Glutamatergic neuron (in vitro differentiated cells): ENCODE measurements at places on chromosomes 16 and 17. TPM values are rescaled to one million over a fixed set of nuclear protein-coding genes. Genes with fewer than 3 reads are reported as not detected.
A peak's percentile ranks its signal among the peaks of the same experiment; 100 is the strongest.

DNA sequence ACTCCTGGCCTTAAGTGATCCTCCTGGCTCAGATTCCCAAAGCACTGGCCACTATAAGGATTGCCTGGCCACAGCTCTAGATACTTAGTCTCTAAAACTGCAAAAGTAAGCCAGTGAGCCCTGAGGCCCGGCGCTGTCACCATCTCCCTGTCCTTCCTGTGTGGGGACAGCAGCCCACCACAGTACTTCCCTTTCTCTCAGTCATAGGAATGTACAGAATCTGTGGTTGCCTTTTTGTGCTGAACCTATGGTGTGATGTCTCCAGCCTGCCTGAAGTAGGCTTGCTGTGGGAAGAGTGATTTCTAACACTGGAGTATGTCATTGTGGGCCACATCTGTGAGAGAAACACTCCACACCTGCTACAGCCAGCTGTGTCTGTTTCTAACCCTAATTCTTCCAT lies 24.7 kb downstream of the NTAN1 start:
- DNase-seq = no peak

- no peak for DNase-seq
Observed at GRCh38 chr17:19759568-19760549, 11.8 kb upstream of the ALDH3A1 start.

DNA sequence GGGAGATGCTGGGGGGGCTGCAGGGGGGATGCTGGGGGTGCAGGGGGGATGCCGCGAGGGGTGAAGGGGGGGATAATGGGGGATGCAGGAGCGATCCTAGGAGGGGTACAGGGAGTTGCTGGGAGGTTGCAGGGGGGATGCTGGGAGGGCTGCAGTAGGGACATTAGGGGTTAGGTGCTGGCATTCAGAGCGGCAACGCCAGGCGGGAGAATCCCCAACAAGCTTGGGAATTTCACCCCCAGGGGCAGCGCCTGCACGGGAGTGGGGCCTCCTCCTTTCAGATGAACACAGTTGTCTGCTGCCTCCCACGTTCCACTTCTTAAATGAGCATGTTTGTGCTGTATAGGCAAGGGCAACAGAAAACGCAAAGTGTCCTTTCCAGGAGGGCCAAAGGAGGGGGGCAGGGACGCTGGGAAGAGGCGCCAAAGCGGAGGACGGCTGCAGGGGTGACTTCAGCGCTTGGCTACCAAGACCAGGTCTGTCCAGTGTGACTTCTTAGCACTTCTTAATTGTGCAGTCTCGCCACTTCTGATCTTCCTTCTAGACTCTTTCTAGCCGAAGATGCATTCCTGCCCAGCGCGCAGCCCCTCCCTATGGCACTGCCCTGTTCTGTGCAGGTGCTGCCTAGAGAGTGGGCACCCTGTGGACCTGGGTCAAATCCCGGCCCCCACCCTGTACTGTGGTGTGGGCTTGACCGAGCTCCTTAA lies 2.0 kb upstream of the SLC6A4 start:
- no peak for DNase-seq

- peak; percentile 85 for DNase-seq
Observed at GRCh38 chr17:50200457-50201275, 765 bp downstream of the COL1A1 start.

GRCh38 chr16:2238838-2239675 lies 2.8 kb downstream of the DNASE1L2 start:
- DNase-seq = no peak

GRCh38 chr16:54901606-54902005 lies 29.1 kb upstream of the IRX5 start:
- DNase-seq = no peak

DNA sequence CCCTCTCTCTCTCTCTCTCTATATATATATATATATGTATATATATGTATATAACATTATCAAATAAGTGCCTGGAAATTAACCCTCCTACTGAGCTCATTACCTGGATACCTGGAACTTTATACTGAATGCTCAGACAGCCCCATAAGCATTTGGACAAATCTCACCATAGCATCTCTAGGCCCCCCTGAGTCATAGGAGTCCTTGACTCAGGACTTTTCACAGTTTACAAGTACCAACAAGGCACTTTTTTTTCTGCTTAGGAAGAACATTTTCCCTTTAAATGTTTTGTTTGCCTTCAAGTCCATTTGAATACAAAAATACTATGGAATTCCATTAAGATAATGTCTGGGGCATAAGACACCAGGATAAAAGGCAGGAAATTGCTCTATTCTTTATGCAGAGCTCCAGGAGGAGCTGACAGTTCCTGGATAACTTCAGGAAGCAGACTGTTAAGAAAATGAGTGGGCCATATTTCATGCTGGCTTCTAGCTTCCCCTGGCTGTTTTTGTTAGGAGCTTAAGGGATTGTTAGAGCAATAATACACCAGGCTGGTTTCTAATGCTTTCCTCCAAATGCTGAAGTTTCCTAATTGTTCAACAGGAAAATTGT lies 171.7 kb upstream of the ASIC2 start:
- DNase-seq = no peak

DNA sequence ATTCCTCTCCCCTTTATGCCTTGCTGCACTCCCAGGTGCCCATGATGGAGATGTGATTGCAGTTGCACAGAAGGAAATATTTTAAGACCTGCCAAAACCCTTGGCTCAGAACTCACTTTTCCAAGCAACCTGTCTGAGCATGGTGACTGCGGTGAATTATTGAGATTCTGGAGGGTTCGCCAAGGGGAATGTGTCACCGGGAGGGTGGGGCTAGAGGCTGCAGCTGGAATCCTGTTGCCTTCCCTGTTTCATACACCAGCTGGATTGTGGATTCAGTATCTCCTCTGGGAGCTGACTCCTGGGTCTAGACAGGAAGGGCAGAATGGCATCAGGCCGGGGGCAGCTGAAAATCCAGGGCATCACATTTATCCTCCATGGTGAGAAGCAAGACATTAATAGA lies 527.2 kb downstream of the TMEM114 start:
- DNase-seq = no peak

DNA sequence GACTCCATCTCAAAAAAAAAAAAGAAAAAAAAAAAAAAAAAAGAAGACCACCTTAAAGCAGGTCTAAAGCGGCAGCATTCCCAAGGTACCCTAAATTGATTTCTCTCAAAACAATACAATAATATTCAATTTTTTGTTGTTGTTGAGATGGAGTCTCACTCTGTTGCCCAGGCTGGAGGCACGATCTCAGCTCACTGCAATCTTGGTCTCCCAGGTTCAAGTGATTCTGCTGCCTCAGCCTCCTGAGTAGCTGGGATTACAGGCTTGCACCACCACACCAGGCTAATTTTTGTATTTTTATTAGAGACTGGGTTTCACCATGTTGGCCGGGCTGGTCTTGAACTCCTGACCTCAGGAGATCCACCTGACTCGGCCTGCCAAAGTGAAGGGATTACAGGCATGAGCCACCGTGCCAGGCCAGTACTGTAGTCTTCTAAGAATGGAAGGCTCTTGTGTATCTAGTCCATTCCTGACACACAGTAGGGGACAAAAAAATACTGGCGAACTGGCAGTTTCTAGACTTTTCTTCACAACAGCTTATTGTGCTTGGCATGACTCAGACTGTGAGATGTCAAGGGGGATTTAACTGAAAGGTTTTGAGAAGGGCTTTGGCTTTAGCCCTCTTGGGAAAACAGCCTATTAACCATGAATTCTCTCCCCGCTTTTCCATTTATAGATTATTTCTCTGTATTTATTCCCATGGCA lies 17.3 kb downstream of the CDR2 start:
- no peak for DNase-seq

DNA sequence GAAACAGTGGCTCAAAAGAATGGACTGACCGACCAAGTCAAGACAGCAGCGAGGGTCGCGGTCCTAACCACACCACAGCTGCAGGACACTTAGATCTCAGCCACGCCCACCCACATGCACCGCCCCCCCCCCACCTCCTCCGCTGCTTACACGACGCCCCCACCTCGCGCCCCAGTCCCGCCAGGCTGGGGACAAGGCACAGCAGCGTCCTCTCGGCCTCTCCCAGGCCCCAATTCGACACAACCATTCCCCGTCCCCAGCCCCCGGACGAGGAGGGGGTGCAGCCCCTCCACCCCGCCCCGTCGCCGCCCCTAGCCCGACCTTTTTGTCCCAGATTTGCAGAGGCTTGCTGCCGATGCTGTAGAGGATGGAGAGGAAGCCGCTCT lies 477 bp downstream of the CFAP20 start:
- peak; percentile 59 for DNase-seq

DNA sequence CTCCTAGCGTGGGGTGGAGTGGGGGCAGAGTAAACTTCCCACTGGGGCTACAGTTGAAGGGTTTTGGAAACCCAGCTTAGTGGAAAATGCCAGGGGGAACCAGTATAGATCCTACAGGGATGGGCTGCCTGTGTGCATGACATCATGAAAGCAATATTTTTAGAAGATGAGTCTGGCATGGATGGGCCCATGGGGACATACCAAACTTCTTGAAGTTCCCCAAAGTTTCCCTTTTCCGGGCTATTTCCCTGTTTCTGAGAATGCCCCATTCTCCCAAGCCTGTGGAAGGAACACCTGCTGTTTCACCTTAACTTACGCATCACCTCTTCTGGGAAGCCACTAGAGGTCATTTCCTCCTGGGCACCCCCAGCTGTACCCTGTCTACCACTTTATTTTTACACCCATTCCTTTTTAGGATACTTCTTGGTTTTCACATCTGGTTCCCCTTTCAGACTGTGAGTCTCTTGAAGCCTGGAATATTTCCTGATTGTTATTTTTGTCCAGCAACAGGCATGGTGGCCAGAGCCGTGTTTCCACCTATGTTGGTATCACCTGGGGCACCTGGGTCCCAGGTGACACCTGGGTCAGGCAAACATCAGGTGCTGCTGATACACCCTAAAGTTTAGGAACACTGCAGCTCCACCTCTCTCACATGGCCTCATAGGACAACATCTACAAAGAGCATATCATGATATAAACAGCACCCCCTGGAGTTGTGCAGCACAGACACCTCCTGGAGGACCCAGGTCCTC lies 9.8 kb downstream of the SOCS3 start:
- no peak for DNase-seq

GRCh38 chr16:69812688-69813014 lies 50.5 kb downstream of the WWP2 start:
- DNase-seq = no peak

DNA sequence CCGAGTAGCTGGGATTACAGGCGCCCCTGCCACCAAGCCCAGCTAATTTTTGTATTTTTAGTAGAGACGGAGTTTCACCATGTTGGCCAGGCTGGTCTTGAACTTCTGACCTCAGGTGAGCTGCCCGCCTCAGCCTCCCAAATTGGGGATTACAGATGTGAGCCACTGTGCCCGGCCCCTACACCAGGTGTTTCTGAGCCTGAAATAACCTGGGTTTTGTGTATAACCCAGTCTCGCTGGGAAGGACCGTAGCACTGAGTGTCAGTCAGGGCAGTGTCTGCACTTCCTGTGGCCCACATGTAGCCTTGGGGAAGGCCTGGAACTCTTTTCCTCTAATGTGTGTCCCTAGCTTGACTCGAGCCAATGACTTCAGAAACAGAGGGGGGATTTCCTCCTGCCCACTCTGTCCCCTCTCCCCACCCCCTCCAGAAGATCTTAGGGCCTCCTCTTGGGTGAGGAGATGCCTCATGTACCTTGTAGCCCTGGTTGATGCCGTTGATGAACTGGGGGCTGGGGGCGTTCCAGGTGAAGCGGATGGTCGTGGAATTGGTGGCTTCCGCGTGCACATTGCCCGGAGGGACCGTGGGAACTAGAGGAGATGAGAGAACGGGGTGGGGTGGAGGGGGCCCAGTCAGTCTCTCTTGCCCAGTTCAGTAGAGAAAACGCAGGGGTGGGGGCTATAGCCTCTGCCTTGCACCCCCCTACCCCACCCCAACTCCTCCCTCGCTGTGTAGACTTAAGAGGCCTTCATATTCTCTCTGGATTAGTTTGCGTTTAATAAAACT lies 102.6 kb upstream of the CDC42EP4 start:
- no peak for DNase-seq

DNA sequence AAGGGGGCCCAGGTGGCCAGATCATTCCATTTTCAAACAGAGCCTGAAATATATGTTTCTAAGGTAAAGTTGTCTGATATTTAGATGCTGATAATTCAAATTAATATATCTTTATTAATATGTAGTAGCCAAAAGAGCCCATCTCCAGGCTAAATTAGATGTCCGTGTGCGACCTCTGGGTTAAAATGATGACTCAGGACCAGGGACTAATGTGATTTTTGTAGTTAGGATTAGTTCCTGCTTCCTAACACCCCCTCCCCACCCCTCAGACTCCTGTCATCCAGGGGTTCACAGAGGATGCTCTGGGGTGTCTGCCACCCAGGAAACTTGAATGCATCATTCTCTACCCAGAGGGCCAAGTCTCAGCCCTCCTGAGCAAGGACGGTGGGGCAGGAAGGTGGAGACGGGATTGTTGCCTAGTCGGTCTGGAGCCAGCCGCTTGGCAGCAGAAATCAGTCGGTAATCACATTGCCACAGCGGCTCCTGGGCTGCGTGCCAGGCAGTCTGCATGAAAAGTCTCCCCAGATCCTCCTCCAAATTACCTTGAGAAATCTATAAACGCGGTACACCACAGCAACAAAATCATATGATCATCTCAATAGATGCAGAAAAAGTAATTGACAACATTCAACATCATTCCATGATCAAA lies 29.8 kb downstream of the CNGB1 start:
- DNase-seq = no peak

GRCh38 chr16:25395528-25395927 lies 137.9 kb upstream of the ZKSCAN2 start:
- DNase-seq = no peak

DNA sequence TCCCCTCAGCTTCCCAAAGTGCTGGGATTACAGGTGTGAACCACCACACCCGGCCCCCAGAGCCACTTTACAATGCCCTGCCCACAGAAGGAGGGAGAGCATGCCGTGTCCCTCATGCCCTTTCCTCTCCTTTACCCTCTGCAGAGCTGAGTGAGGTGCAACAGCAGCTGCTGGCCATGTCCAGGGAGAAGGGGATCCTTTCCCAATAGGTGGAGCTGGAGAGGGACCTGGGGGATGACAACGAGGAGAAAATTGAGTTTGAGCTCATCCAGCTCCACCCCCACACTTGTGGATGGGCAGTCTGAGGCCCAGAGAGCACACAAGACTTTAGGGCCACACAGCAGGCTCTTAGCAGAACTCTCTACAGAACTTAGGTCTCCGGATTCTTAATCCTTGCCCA lies 7.9 kb upstream of the GSDMA start:
- DNase-seq = no peak

MMP25 gene
- total RNA-seq = not detected

TBC1D3B gene
- 37.3 TPM for total RNA-seq

NLK gene
- 33.8 TPM for total RNA-seq

MRPL38 gene
- 133 TPM for total RNA-seq

NGFR gene
- total RNA-seq = 131 TPM

CEP295NL gene
- 6.4 TPM for total RNA-seq

TSNAXIP1 gene
- total RNA-seq = 3.4 TPM

CACNG5 gene
- total RNA-seq = 45.1 TPM

TXNDC17 gene
- total RNA-seq = 89.5 TPM
